ENCODE measurements at places on chromosomes 13 and 19.
A peak's percentile ranks its signal among the peaks of the same experiment; 100 is the strongest.

DNA sequence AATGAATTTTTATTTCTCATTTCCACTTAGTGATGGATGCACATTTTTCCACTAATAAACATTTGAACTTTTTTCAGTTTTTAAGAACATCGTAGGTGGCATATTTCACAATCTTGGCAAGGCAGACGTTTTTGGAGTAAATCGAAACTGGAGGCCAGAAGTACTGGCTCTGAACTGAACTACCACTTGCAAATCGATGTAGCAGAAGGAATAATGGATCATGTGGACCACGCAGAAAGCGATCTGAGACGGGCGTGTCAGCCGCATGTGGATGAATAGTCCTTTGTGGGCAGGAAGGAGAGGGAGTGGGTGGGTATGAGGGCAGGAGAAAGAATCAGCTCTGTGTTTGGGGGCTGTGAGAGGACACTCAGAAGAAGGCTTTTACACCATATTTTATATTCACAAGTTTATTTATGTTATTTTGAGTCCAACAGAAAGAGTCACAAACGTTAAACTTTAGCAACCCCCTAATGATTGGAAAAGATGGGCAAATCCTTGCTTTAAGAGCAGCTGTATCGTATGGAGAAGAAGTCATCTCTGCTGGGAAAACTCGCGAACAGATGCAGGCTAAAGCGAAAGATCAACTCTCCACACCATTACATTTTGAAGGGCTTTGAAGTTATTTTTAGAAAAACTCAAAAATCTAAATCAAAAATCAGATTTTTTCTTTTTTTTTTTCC is 90.5 kb downstream of the COL4A2 start:
- DNase-seq = no peak

DNA sequence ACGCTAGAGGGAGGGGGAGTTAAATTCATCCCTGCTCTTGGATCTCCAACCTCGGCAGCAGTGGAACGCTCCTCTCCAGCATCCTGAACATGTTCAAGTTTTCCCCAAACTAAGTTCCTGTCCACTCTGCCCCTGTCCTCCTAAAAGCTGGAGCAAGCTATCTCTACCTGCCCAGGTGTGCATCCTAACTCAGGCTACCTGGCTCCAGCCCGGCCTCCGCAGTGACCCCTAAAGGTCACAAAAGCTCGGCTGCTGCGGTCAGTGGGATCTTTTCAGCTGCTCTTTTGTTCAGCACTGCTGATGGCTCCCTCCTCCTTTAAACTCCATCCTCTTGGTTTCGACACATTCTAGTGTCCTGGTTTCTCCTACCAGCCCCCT is 1.4 kb downstream of the DCUN1D2 start:
- DNase-seq = no peak

- DNase-seq = no peak
These were observed 33.9 kb upstream of the RANBP3 start for GRCh38 chr19:6011794-6012193.

GRCh38 chr19:41886761-41887710 is 4.1 kb downstream of the ARHGEF1 start:
- DNase-seq = no peak

DNA sequence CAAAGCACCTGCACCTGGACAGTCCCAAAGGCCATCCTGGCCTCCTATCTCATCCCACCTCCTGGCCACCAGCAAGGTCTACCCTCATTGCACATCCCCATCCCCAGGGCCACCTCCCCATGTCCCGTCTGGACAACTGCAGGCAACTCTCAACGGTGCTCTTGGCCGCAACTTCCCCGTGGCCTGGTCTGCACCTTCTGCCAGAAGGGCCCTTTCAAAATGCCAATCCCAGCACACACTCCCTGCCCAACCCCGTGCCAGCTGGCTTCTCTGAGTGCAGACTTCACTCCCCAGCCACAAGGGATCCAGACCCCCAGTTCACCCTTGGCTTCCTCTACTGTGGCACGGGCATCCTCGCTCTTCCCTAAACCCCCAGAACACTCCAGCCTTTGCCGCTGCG is 8.2 kb downstream of the PEPD start:
- no peak for DNase-seq

GRCh38 chr19:18865106-18865972 is 30.6 kb downstream of the CERS1 start:
- DNase-seq = no peak

- DNase-seq = no peak
These were observed 60.7 kb downstream of the ZNF429 start for GRCh38 chr19:21566073-21566472.

GRCh38 chr13:50107205-50107604 is 92.0 kb downstream of the KCNRG start:
- DNase-seq = no peak

- DNase-seq = no peak
These were observed 83.9 kb downstream of the OLFM4 start for GRCh38 chr13:53112522-53112921.

DNA sequence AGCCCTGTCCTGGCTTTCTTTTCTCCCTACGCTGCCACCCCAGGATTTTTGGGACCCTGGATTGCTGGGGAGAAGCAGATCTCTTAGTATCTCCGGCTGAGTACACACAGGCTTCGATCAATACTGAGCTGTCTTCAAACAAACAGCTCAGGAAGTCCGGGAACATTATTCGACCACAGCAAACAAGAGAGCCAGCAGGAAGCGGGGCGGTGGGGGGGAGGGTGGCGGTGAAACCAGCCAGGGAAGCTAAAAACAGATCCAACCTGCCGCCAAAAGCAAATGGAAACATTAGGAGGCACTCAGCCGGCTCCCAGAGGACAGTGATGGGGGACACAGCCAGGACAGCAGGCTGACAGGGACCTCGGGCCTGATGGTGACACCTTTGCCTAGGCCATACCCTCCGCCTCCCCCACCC is 12.2 kb upstream of the BCAM start:
- DNase-seq = no peak

GRCh38 chr13:99354371-99354951 is 47.3 kb upstream of the GPR183 start:
- DNase-seq = no peak

GRCh38 chr13:55660851-55661250 is 1479.9 kb upstream of the PRR20A start:
- DNase-seq = no peak

DNA sequence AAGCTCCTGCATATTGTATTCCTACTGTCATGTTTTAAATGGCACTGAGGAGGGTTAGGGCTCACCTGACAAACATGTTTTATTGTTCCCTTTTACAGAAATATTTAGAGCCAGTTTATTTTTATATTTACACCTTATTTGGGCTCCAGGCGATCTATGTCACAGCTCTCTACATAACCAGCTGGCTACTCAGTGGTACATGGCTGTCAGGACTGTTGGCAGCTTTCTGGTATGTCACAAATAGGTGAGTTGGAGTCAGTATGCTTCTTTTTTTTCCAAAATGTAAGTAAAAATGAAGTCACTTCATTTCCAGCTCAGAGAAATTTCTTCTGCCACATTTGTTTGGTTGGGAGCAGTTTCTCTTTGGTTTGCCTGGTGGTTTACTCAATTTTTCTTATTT is 31.5 kb downstream of the DPY19L3 start:
- no peak for DNase-seq

- DNase-seq = no peak
These were observed 65.2 kb upstream of the USPL1 start for GRCh38 chr13:30552567-30552966.

- no peak for DNase-seq
These were observed 17.1 kb upstream of the S1PR4 start for GRCh38 chr19:3161453-3161852.

- DNase-seq = no peak
These were observed 25.9 kb downstream of the RASA3 start for GRCh38 chr13:114106526-114106925.

DNA sequence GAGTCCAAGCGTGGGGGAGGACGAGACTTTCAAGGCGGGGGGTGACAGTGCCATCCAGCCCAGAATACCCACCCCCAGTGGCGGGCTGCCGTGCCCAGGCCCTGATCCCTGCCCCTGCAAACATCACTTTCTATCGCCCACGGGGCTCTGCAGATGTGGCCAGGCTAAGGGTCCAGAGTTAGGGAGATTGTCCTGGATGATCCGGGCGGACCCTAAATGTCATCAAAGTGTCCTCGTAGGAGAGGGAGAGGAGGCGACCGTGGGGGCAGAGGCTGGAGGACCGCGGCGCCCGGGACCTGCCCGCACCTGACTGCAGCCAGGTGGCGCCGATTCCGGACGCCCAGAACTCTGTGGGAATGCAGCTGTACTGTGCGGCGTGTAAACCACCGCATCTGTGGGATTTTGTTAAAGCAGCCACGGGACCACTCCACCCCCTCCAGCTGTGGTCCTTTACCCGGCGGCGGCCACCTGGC is 32.4 kb downstream of the GJA3 start:
- DNase-seq = no peak

DNA sequence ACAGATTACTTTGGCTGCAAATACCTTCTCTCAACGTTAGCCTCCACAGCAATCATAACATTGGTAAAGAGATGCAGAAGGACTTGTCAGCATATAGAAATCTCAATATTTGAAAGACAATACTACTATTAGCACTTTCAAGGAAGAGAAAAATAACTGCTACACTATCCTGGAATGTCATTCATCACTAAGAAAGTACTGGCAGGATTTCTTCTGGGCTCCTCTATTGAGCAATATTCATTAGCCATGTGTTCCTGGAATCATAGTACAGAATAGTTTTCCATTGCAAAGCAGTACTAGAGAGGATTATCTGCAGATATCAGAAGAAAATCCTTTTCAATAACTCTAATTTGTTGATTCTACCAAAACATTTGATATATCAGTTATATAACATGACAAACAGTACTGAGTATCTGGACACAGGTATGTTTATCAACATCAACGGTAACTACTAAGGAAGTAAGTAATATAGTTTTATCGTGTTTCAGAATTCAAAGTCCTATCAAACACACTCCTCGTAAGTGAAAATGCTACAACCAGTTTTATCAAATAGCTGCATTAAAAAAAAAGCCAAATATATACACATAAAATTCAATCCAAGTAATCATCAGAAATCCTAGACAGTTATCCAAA is 27.3 kb downstream of the INTS6 start:
- DNase-seq = no peak

DNA sequence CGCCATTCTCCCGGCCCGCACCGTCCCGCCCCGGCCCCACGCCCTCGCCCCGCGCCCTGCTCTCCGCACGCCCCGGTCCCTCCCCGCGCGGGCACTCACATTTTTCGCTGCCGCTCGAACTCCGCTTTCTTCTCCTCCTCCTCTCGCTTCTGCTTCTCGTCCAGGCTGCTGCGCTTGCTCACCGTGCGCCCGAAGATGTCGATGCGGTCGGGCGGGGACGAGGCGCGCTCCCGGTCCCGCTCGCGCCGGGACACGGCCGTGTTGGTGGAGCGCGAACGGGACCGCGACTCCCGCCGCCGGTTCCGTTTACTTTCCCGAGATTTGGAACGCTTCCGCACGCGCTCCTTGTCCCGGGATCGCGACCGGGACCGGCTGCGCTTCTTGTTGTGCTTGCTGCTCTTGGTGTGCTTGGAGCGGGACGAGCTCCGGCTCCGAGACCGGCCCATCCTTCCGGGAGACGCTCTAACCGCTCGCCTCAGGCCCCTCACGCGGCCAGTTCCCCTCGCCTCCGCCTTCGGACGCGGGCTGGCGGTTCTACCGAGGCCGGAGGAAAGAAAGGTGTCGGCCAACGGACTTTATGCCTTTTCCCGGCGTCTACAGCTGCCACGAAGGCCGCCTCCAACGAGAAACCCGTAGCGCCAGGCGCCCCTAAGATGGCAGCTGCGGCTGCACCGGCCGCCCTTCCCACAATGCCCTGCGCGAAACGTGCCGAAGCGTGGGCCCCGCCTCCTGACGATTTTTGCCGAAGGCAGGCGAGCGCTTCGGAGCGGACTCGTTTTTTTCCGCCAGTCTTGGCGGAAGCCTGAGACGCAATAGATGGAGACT is at the start of gene ARGLU1:
Gene ARGLU1 (minus strand): TSS at position 664 of the 825 bp plus-strand sequence. CDS start 218 bp downstream, at position 446.
- peak; percentile 52 for DNase-seq

GRCh38 chr13:33322543-33322809 is 36.9 kb upstream of the STARD13 start:
- no peak for DNase-seq

DNA sequence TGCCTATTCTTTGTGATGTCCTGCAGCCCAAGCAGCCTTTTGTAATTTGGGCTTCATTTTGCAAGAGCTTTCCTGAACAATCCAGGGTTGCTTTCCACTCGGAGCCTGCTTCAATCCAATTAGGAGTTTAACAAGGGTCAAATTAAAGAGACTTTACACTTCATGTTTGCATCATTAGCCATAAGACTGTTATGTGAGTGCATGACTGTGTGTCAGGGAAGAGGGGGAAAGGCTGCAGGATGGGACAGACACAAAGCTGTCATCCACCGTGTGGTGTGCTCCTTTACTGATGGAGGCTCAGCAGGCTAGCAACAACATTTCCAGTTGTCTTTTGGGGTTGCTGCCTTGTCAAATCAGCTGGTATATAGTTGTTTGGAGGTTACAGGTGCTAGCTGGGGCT is 23.7 kb upstream of the MAB21L1 start:
- no peak for DNase-seq

- no peak for DNase-seq
These were observed 324.6 kb downstream of the SHISA2 start for GRCh38 chr13:25727250-25727649.

- no peak for DNase-seq
These were observed 88.6 kb downstream of the DCT start for GRCh38 chr13:94390881-94391280.

GRCh38 chr19:8526345-8527091 is 12.6 kb upstream of the ZNF414 start:
- peak; percentile 73 for DNase-seq

DNA sequence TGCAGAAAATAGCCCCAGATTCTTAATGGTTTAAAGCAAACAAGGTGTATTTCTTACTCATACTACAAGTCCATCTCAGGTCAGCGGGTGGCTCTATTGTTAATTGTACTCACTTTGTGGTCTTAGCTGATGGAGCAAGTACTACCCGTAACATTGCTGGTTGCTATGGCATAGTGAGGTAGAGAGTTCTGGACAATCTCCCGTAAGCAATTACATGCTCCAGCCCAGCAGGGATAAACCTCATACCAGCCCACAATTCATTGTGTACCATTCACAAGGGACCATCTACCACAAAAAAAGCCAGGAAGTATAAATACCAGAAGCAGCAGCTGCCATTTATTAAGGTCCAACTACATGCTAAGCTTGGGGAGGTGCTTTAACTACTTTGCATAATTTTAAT is 167.1 kb downstream of the PCDH9 start:
- no peak for DNase-seq

DNA sequence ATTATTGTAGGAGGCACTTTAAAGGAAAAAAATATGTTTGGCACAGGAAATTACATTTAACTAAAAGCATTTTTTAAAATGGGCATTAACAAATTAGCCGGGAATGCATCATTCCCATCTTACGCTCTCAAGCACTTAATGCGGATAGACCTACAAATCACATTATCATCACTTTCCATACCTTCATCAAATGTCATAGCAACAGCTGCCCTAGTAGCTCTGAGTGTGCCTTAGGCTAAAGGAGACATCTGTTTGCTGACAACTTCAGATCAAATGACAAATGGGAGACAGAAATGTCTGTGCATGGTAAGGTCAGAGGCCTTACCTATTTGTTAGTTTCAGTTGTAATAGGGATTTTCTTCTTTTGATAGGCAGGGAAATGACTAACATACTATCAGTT is 773.2 kb upstream of the SLC10A2 start:
- DNase-seq = no peak

- no peak for DNase-seq
These were observed 32.9 kb downstream of the TEX26 start for GRCh38 chr13:30965380-30965779.

GRCh38 chr19:45547965-45548609 is 36.5 kb downstream of the OPA3 start:
- no peak for DNase-seq

All from D721Med (cell line).